ENCODE measurements at places on chromosomes 7 and 10.

DNA sequence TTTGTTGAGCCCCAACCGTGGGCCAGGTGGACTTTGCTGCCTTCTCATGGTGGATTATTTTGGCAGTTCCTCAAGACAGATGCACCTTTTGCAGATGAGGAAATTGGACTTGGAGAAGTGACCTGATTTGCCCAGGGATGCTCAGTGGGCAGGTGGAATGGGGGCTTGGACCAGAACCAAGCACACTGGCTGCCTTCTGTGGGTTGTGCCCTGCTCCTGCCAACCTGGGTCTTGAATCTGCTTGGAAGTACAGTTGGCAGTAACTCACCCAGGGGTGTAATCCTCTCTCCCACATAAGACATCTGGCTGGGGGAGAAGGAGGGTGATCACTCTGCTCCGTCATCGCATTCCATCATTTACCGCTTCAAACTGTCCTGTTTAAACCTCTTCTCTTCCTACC, 110.5 kb upstream of the GPR26 start:
- no peak for DNase-seq

DNA sequence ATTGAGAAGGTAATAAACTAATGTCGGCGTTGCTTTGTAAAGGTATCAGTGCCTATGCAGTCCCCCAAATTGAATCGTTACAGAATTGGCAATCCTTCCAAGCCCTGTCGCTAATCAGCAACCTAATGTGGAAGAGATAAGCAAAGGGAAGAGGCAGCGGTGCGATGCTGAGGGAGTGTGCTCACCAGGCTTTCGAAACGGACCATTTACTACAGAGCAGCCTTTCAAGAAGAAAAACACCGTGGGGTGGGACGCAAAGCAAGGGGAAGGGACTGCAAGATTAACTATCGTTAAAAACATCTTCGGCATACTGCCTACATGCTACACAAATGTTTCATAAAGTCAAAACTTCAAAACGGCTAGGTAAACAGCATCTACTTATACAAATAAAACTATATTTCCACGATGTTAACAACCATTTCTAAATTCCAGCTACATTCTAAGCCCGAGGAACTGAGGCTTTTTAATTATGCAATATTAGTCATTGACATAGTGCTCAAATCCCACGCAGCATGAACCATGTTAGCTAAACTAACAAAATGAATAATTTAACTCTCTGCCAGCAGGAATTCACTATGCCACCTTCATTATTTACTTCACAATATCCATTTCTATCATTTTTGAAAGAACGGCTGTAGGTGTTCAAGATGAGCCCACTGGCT, 85.2 kb downstream of the CHCHD3 start:
- no peak for DNase-seq

DNA sequence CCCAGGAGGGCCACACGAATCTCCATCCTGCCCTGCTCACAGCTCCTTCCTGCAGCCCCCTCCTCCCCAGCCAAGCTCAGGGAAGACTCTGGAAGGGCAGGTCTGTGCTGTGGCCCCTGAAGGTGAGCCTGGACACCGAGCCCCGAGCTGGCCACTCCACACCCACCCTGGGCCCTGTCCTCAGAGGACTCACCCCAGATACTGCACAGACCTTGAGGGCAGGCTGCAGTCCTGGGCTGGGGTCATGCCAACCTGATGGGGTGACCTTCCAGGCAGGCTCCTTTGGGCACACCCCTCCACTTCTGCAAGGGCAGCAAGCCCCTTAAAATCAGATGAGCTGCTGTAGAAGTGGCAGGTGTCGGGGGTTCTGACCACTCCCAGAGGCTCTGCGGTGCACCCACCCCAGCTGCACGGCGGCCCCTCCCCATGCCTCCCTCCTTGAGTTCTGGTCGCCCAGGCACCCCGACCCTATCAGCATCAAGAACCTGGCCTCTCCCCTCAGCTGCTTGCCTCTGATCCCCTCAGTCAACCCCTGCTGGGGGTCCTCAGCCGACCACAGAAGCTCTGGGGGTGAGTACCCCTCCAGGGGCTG, 24.3 kb downstream of the YKT6 start:
- DNase-seq, result no peak

GRCh38 chr10:81570349-81570748, 304.6 kb upstream of the NRG3 start:
- DNase-seq, result no peak

- no peak for DNase-seq
Observed at GRCh38 chr7:94396037-94396431, 1.3 kb downstream of the COL1A2 start.

- no peak for DNase-seq
Observed at GRCh38 chr7:16318463-16318862, 102.9 kb downstream of the CRPPA start.
